ENCODE measurements at places on chromosomes 3 and 15. TPM values are rescaled to one million over a fixed set of nuclear protein-coding genes. Genes with fewer than 3 reads are reported as not detected.

The BLM gene
- total RNA-seq = 0.68 TPM

The GXYLT2 gene
- total RNA-seq = 0.20 TPM

The PLSCR2 gene
- total RNA-seq = not detected

The DUT gene
- total RNA-seq = 31.0 TPM

The SPESP1 gene
- total RNA-seq = 0.48 TPM

The LRRC28 gene
- total RNA-seq = 26.9 TPM

The TLE3 gene
- total RNA-seq = 7.0 TPM

The ATOSA gene
- total RNA-seq = 29.0 TPM

The POC1A gene
- 2.1 TPM for total RNA-seq

The ALDH1A2 gene
- 29.0 TPM for total RNA-seq

The TMEM158 gene
- total RNA-seq = 1.1 TPM
